ENCODE measurements at places on chromosomes 6 and 20. TPM values are rescaled to one million over a fixed set of nuclear protein-coding genes. Genes with fewer than 3 reads are reported as not detected.

The AMD1 gene
- total RNA-seq, result 51.5 TPM

DNA sequence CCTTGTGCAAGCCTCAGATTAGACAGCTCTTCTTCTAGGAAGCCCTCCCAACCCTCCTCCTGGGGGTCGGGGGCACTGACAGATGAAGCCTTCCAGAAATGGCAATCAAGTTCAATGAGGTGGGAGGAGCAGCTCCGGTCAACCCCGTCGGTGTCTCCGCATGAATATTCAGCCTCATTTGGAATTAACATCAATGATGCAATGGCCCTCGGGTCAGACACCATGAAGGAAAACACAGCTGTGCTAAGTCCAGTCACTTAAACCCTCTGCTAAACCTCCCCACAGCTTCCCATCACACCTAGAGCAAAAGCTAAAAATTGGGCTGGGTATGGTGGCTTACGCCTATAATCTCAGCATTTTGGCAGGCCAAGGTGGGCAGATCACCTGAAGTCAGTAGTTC, 36.5 kb downstream of the ZNF217 start:
- DNase-seq, result no peak

- no peak for DNase-seq
Measured at GRCh38 chr6:139271056-139271455, 20.7 kb downstream of the TXLNB start.

The RHAG gene
- total RNA-seq, result 2.0 TPM

DNA sequence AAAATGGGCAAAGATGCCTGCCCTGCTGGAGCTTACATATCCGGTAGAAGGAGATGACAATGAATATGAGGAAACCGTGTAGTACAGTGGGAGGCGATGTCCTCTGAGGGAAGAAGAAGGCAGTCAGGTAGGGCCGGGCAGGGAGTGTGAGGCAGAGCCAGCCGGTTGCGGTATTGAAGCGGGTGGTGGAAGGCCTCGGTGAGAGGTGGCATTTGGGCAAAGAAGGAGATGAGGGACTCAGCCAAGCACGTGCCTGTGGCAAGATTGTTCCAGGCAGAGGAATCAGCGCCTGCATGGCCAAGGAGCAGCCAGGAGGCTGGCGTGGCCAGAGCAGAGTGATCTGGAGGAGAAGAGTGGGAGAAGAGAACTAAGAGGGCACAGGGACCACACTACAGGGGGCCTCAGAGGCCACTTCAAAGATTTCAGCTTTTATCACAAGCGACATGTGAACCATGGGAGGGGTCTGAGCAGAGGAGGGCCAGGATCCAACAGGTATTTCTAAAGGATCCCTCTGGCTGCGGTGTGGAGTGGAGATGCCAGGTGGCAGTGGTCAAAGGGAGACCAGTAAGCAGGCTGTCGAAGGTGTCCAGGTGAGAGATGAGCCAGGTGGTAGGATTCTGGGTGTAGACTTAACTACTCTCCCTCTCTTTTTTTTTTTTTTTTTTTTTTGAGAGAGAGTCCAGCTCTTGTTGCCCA, 13.8 kb downstream of the MDFI start:
- DNase-seq, result no peak

DNA sequence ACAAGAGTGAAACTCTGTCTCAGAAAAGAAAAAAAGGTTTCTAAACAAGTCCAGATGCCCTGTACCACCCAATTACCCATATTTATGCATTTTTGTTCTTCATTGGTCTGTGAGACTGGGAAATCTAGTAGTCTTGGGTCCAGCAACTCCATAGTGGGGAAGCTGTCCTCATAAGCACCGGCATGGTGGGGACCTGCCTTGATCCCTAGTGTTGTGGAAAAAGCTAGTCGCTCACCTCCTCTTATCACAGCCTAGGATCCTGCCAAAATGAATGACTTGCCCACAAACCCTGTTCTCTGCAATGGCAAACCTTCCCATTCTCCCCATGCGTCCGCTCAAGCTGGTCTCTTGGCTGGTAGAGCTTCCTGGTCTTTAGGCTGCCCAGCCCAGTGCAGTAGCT, 38.3 kb upstream of the GABRR1 start:
- DNase-seq, result no peak

DNA sequence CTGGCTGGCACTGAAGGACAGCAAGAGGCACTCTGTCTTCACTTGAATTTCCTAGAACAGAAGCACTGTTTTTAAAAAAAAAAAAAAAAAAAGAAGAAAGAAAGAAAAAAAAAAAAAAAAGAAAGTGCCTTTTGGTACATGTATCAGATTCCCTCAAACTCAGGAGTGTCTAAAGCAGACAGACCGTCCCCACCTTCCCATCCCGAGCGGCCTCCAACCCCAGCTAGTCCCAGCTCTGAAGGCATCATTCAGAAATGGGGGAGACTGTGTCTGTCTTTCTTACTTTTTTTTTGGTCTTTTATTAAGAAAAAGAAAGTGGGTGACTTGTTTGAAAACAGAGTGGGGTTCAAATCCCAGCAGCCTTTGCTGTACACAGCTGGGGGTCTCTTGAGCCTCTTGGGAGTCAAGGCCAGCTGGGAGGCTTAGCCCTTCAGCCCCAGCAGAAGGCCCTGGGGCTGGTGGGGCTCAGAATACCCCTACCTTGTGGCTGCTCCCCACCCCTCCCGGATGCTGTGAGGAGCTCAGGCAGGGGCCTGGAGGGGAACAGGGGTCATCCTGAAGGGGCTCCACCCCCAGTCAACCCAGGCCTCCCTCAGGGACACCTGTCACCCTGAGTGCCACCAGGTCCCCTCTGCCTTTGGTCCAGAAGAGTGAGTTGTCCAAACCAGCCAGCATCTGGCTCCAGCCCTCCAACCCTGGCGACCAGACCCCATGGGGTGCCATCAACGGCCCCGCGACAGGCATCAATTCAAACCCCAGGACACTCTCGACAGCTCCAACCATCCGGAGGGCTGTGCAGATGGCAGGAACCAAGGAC, 128.3 kb downstream of the TAF4 start:
- no peak for DNase-seq
